ENCODE measurements at places on chromosomes 4 and X. TPM values are rescaled to one million over a fixed set of nuclear protein-coding genes. Genes with fewer than 3 reads are reported as not detected.

The BTK gene
- 33.1 TPM for total RNA-seq

The POU4F2 gene
- not detected for total RNA-seq

The CPZ gene
- not detected for total RNA-seq

The C4orf51 gene
- not detected for total RNA-seq

The LANCL3 gene
- 1.2 TPM for total RNA-seq

The DLG3 gene
- 6.4 TPM for total RNA-seq

The TDO2 gene
- not detected for total RNA-seq

The SYTL5 gene
- not detected for total RNA-seq

The TRIM60 gene
- total RNA-seq: not detected

The NXF2 gene
- not detected for total RNA-seq

The CCDC120 gene
- total RNA-seq: 2.9 TPM

The TBC1D9 gene
- total RNA-seq: 8.7 TPM

The CLIC2 gene
- total RNA-seq: 2.6 TPM

The ARMCX2 gene
- total RNA-seq: 0.94 TPM

The TEC gene
- total RNA-seq: 7.2 TPM

The FLNA gene
- total RNA-seq: 933 TPM

The PABPC4L gene
- not detected for total RNA-seq

The CNOT6L gene
- total RNA-seq: 207 TPM

The STBD1 gene
- not detected for total RNA-seq

The ALAS2 gene
- 2.4 TPM for total RNA-seq

The RTL3 gene
- total RNA-seq: not detected

The FAM184B gene
- total RNA-seq: under 0.01 TPM

The MAGEB2 gene
- total RNA-seq: not detected

The STATH gene
- not detected for total RNA-seq

The ZIC3 gene
- total RNA-seq: not detected

The PRDM8 gene
- total RNA-seq: 4.8 TPM

The STAP1 gene
- 13.0 TPM for total RNA-seq

The REELD1 gene
- total RNA-seq: 0.31 TPM

The NRK gene
- total RNA-seq: under 0.01 TPM
